ENCODE measurements at places on chromosomes 4 and X.
A peak's percentile ranks its signal among the peaks of the same experiment; 100 is the strongest.

GRCh38 chr4:80134936-80135701, 62.1 kb upstream of the ANTXR2 start:
- no peak for DNase-seq

DNA sequence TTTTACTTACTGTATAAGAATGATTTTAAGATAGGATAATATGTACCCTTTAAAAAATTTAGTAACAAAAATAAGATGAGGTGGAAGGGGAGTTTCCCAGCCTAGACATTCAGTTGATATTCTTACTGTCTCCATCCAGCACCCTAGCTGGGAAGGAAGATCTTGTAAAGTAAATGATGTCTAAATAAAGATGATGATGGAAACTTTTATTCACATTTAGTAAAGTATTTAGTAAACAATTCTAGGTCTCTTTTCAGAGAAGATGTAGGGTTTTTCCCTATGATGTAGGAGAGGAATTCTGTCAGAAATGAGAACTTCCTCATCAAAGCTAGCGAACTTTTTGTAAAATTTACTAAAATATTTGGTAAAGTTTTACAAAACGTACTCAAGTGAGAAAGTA, 136.8 kb downstream of the RAPGEF2 start:
- no peak for DNase-seq

DNA sequence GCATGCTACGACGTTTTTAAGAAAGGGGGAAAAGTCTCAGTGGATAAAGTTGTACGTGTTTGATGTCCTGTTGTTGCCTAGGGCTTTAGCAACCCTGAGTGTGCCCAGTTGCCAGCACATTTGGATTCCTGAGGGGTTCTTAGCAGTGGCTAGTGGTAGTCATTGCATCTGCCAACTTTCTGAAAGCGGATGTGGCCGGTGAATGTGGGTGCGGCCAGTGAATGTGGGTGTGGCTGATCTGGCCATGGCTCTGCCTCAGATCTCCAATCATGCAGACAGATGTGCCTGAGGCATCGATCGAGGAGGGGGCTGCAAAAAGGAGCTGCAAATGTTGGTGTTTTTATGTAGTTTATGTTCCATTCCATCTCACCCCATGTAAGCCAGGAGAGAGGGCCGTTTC, 41.5 kb upstream of the FAT1 start:
- no peak for DNase-seq

DNA sequence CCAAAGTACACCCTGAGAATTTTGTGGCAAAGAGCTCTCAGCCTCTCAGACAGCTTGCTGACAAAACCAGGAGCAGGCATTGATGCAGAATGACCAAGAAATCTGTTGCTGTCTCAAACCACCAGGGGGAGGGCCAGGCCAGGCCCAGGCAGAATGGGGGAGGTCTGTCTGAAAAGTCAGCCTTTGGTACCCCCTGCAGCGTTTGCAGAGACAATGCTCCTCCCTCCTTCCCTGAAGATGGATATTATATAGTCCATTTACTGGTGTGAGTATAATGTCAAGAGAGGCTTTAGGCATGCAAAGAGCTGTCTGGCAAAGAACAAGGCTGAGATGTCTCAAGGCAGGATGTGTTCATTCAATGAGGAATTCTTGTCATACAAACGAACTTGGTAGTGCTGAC, 52.9 kb upstream of the TRPC5OS start:
- DNase-seq: peak; percentile 10

GRCh38 chr4:121583396-121583795, 113.4 kb downstream of the ANXA5 start:
- DNase-seq: no peak

GRCh38 chr4:40645586-40645985, 15.9 kb upstream of the RBM47 start:
- DNase-seq: no peak

DNA sequence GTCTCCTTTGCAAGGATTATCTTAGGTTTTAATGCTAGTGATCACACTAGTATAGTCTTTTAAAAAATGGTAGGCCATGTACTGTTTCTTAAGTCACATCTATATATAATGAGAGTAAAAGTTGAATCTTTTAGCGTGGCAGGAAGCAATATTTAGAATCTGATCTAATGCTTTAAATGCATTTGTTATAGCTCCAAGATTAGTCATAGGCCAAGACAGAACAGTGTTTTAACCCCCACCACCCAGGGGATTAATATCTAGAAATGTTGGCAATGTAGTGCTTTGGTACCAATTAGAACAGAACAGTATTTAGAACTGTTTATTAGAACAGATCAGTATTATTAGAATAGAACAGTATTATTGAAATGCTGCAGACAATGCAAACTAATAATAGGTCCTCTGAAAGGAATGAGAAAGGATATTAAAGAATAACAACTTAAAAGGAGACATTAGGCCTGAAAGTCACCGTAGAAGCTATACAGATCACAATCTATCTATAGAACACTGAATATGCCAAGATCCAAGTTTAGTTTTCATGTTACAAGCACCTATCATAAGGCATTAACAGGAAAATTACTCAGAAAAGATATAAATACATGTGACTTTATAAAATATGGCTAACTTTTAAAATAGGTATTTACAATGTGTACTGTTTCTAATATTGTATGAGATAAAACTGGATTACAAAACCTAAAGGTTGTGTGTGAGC, 146.2 kb downstream of the NPNT start:
- no peak for DNase-seq

GRCh38 chrX:109774136-109774535, 41.1 kb upstream of the ACSL4 start:
- no peak for DNase-seq

DNA sequence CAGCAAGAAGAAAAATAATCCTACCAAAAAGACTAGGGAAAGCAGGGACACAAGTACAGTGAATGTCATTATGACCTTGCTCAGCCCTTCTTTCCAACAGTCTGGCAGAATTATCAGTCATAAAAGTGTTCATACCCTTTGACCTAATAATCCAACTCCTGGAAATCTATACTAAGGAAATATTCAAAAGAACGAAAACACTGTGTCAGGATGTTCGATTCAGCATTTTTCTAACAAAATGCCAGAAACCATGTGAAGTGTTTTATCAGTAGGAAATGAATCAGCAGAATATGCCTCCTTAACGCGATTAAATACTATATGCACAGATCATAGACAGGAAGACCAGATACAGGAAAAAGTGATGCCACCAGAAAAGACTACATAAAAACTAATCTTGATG, 16.2 kb upstream of the S100G start:
- DNase-seq: no peak

DNA sequence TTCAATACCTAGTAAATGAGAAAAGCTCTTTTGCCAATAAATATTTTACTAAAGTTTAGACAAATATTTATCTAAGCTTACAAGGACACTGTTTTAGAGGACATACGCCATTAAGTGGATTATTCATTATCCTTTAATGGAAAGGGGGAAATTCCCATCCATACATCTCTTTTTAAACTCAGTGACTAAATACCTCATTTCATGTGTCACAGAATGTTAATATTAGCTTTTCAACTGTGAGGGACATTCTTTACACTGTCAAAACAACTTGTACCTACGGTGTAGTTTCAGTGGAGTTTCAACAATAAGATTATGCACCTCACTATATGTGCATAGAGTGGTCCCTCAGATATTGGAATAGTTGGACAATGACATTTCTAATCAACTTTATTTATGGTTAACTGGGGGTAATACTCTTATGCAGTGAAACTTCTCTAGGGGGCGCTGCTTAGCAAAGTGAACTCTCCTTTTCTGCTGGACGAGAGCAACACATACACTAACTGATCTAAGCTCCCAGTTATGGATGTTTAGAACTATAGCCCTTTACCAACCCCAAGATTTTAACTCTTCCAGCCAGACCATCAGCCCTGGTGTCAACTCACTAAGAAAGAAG, 9.7 kb downstream of the HS6ST2 start:
- no peak for DNase-seq

GRCh38 chr4:30828264-30828926, 108.2 kb downstream of the PCDH7 start:
- no peak for DNase-seq

DNA sequence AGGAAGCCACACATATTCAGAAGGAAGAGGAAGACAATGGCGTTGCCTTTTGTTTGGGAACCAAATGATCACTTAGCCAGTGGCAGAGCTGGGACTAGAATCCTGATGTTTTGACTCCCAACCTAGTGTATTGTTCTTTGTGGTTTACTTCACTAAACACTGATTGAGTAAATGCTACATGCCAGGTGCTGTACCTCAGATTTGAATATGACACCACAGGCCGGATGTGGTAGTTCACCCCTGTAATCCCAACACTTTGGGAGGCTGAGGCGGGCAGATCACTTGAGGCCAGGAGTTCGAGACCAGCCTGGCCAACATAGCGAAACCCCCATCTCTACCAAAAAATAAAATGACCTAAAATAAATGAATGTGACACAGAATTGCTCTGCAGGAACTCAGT, 8.4 kb downstream of the NDUFA1 start:
- no peak for DNase-seq

DNA sequence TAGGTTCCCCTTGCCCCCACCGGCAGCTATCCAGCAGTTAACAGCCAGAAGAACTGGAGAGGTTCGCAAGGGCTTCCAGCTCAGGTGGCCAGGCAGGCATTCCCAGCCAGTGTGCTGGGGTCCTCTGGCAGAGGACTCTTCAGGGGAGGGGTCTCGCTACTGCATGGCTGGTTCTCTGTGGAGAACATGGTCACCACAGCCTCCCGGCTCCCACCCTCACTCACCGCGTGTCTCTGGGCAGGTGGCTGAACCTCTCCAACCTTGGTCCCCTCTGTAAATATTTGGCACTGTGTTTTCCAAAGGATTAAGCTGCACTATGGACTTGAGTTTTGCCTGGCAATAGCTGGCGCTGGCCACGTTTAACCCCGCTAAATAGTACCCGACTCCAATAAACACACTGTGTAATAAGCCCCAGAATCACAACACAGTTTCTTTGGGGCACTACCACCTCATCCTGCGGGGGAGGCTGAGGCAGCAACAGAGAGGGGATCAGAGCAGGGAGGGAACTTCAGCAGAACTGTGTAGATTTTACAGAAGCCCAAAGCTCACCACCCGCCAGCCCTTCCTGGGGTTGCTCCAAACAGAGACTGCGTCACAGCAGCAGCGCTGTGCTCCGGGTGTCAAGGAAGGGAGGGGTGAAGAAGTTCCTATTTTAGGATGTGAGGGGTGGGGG, 15.2 kb downstream of the BCOR start:
- no peak for DNase-seq

- no peak for DNase-seq
Measured at GRCh38 chrX:95903975-95904374, 780.7 kb upstream of the DIAPH2 start.

DNA sequence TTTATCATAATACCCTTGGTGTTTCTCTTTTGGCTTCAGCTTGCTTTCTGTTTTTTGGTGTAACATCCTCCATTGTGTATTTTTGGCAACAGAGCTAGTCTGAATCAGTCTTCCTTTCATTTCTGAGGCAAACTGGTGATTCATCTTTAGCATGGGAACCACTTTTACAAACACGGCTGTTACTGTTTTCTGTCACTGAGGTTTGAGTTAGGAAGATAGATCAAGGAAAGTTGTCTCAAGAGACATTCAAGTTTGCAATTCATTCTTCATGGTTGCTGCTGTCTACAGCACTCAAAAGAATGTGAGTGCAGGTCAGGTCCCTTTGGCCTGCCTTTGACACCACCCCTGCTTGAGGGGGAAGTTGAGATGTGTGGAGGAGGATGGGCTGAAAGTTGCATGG, 36.3 kb downstream of the IL21 start:
- DNase-seq: no peak

DNA sequence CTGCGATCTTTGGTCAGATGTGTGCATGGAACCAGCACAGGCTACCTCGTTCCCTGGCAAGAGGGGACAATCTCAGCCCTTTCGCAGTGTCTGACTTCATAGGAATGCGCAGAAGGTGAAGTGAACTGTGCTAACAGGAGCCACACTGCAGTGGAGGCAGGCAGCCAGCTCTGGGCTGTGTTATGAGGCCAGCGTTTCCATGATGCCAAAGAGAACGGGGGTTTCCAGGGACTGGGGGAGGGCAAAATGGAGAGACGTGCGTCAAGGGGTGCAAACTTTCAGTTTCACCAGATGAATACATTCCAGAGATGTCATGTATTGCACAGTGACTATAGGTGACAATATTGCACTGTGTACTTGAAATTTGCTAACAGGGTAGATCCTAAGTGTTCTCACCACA, 30.4 kb downstream of the CLDN34 start:
- no peak for DNase-seq

DNA sequence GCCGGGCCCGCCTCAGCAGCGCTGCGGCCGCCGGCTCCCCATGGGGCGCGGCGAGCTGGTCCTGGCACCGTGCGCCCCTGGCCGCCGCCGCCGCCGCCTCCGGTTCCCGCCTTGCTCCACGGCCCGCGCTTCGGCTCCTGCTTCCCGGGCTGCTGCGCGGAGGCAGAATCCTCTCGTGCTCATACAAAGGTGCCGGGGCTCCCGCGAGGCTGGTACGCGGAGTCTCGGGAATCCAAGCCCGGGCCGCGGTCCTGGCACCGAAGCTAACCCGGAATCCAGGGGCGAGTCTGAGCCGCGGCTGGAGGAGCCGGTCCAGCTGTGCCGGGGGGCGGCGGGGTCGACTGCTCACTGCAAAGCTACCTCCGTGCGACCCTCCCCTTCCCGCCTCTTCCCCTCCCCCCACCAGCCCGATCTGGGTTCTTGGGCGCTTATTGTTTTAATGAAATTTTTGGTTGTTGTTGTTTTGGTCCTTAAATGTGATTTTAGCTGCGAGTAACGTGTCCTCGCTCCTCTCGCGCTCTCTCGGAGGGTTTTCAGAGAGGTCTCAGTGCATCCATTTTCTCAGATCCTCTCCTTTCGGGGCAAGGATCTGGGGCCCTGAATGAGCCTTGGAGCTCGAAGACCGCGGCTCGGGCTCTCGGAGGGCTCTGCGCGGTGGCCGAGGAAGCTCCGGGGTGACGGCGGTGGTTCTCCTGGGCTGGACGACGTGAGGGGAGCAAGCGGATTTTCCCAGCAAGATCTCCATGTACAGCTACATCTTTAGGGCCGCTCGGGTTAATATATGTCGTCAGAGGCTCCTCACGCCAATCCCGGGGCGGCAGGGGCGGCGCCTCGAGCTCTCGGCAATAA, at the start of gene HAND2:
TSS of gene HAND2 (minus strand) at position 753 of the 849 bp plus-strand sequence. CDS start 940 bp downstream, outside the sequence.
- DNase-seq: peak; percentile 48

- peak; percentile 65 for DNase-seq
Measured at GRCh38 chr4:165378745-165379677, at the start of gene CPE. TSS of gene CPE (plus strand) at chr4:165379008. CDS start at chr4:165379222, 214 bp downstream.

GRCh38 chr4:10761903-10762302, 77.3 kb upstream of the CLNK start:
- no peak for DNase-seq

DNA sequence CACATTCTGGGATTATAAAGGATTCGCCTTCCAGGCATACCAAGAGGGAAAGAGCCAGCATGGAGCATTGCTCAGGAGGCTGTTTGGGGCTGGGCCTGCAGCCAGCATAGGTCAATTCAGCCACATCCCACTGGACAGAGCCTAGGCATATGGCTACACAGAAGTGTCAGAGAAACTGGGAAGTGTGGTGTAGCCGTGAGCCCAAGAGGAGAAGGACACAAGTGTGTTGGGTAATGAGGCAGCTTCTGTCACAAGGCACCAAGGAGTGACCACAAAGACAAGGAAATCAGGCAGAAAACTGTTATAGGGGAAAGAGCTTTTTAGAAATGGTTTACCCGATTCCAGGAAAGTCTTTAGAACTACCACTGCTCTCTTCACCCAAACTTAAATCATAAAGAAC, 178.6 kb upstream of the TBL1X start:
- DNase-seq: no peak

All from NCI-H2171 (cell line).